ENCODE measurements at places on chromosomes 16 and 17. TPM values are rescaled to one million over a fixed set of nuclear protein-coding genes. Genes with fewer than 3 reads are reported as not detected.

DNA sequence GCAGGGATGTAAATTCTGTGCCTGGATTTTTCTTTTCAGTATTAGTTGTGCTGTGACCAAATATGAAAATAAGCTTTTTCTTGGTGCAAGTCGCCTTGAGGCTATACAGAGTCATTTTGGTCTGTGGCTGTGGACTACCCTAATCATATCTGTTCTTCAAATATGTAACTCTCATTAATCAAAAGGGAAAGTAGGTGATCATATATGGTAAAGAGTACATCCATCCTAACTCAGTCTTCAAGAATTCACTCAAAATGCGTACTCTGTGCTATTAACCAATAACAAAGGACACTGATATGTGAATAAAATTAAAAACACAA, 2.6 kb downstream of the CPD start:
- H3K27ac ChIP-seq, result no peak overlapping the region
- H3K36me3 ChIP-seq, result peaks cover 11% of the 10 kb centered on the region
- no peak overlapping the region for H3K4me3 ChIP-seq
- DNase-seq, result no peak
- H3K4me1 ChIP-seq, result peaks cover 50% of the 10 kb centered on the region

- no peak overlapping the region for H3K27ac ChIP-seq
- DNase-seq, result no peak
- no peaks in the 10 kb centered on the region for H3K4me1 ChIP-seq
- no peaks in the 10 kb centered on the region for H3K27me3 ChIP-seq
Measured at GRCh38 chr17:71764505-71764904, 356.3 kb upstream of the SOX9 start.

DNA sequence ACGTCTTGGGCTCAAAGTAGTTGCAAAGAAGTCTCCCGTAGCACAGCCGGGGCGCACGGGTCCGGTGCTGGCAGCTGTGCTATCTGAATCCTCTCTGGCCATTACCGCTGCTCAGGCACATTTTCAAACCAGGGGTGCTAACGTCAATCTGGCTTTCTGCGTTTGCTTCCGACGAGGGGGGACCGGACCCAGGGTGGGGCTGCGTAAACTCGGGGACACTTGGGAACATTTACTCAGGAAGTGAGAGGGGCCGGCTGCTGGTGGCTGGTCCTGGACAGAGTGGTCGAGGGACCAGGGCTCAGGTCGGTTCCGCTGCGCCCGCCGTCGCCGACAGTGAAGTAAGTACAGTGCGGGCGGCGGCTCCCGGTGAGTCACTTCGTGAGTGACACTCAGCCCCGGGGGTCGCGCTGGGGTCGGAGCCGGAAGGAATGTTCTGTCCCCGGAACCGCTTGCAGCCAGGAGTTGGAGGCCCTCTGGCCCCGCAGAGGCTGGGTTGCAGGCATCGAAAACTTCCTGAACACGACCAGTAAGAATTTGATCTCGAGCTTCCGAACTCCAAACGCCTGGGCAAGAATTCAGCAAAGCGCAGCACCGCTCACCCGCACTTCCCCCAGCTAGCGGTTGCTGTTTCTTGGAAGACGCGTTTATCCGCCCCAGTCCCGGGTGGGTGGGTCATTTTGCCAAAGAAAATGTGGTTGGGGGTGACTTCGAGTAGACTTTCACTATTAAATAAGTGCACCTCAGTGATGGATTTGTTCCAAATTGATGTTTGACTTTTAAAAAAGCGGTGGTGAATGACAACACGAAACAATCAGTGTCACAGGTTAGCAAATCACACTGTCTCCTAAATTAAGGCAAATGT, 1.4 kb upstream of the HS3ST3B1 start:
- H3K4me3 ChIP-seq, result peak overlapping the region; percentile 99
- peak; percentile 39 for DNase-seq
- peaks cover 4% of the 10 kb centered on the region for H3K36me3 ChIP-seq
- peaks cover 27% of the 10 kb centered on the region for H3K4me1 ChIP-seq
- H3K27me3 ChIP-seq, result peaks cover 22% of the 10 kb centered on the region
- no peak overlapping the region for H3K27ac ChIP-seq

DNA sequence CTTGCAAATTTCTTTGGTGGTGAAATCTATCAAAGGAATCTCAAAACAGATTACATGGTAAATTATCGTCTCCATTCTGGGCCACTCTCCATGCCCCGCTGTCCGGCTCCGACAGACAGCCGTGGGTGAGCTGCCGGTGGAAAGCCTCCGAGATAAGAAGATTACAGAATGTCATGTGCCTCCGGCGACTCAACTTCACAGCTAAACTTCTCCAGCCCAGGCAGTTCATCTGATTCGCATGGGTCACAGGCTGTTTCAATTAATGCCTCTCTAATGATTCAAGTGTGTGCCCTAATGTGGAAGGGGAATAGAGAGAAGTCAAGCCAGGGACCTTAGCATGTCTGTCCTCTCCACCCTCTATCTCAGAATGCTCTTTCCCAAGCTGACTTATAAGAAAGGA, 520.8 kb upstream of the ZFHX3 start:
- H3K36me3 ChIP-seq, result no peaks in the 10 kb centered on the region
- no peak overlapping the region for H3K4me3 ChIP-seq

- no peak overlapping the region for H3K4me3 ChIP-seq
- peaks cover 4% of the 10 kb centered on the region for H3K27me3 ChIP-seq
- no peaks in the 10 kb centered on the region for H3K36me3 ChIP-seq
- no peaks in the 10 kb centered on the region for H3K4me1 ChIP-seq
- no peak overlapping the region for H3K27ac ChIP-seq
- DNase-seq, result no peak
Measured at GRCh38 chr17:37714897-37715296, 30.0 kb downstream of the HNF1B start.

- H3K27ac ChIP-seq, result no peak overlapping the region
- DNase-seq, result no peak
- H3K27me3 ChIP-seq, result no peaks in the 10 kb centered on the region
- H3K4me3 ChIP-seq, result no peak overlapping the region
- H3K4me1 ChIP-seq, result no peaks in the 10 kb centered on the region
Measured at GRCh38 chr16:50229149-50229726, 37.1 kb upstream of the ADCY7 start.

DNA sequence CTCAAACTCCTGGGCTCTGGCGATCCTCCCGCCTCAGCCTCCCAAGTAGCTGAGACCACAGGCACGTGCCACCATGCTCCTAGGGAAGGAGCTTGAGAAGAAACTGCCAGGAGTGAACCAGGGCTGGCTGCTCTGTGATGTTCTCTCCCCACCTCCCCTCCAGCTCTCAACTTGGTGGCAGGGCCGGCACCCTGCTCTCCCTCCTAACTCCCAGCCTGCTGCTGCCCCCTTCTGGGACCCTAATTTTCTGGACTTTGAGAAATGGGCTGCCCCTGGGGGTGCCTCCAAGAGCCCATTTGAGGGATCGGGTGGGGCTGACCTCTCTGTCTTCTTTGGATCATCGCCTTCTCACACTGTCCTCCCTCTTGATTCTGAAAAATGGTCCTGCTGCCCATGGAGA, 14.9 kb upstream of the STAT3 start:
- peaks cover 4% of the 10 kb centered on the region for H3K4me1 ChIP-seq
- no peak overlapping the region for H3K27ac ChIP-seq
- no peaks in the 10 kb centered on the region for H3K36me3 ChIP-seq
- H3K27me3 ChIP-seq, result no peaks in the 10 kb centered on the region
- H3K4me3 ChIP-seq, result no peak overlapping the region
- no peak for DNase-seq

GRCh38 chr16:57755726-57756423, 20.3 kb downstream of the KATNB1 start:
- H3K36me3 ChIP-seq, result no peaks in the 10 kb centered on the region
- DNase-seq, result no peak
- no peak overlapping the region for H3K4me3 ChIP-seq
- peaks cover 5% of the 10 kb centered on the region for H3K4me1 ChIP-seq
- no peak overlapping the region for H3K27ac ChIP-seq

DNA sequence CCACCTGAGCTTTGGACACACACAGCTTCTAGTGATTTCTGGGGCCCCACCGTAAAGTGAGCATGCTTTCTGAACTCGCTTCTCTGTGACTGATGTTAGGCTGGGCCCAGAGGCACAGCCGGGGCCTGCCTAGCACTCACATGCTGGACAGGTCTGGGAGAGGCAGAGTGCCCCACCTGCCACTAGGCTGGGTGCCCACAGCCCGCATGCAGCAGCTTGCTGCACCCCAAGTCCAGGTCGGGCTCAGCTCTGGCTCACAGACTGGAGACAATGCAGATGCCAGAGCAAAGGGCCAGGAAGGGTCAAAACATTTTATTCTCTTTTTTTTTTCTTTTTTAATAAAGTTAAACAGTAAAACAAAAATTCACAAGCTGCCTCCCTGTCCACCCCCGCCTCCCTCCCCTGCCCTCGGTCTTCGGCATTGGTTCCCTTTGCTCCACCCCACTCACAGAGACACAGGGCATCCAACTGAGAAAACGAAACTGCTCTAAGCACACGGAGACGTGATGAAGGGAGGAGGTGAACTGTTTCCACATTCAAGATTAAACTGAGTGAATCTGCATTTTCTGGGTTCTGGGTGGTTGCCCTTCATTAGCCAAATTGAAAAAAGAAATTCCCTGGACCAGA, 9.7 kb downstream of the CNP start:
- no peaks in the 10 kb centered on the region for H3K4me1 ChIP-seq
- no peak overlapping the region for H3K27ac ChIP-seq

- no peak for DNase-seq
- no peak overlapping the region for H3K27ac ChIP-seq
- H3K4me3 ChIP-seq, result no peak overlapping the region
- no peaks in the 10 kb centered on the region for H3K4me1 ChIP-seq
Measured at GRCh38 chr16:17591655-17592405, 121.1 kb upstream of the XYLT1 start.

GRCh38 chr17:83090444-83091256, 11.2 kb downstream of the METRNL start:
- H3K27me3 ChIP-seq, result no peaks in the 10 kb centered on the region
- H3K4me1 ChIP-seq, result no peaks in the 10 kb centered on the region
- H3K27ac ChIP-seq, result no peak overlapping the region
- DNase-seq, result no peak
- no peak overlapping the region for H3K4me3 ChIP-seq

EFCAB5 gene
- 2.4 TPM for total RNA-seq

TRPV3 gene
- total RNA-seq, result not detected

SLC7A6 gene
- total RNA-seq, result 248 TPM

CIAPIN1 gene
- 35.8 TPM for total RNA-seq

ABCA8 gene
- not detected for total RNA-seq

COX11 gene
- 86.3 TPM for total RNA-seq

HOXB13 gene
- not detected for total RNA-seq

GAN gene
- 7.8 TPM for total RNA-seq

INO80E gene
- 95.8 TPM for total RNA-seq

HOXB1 gene
- not detected for total RNA-seq
